G401 (cell line): ENCODE measurements at places on chromosomes 1 and 21.
A peak's percentile ranks its signal among the peaks of the same experiment; 100 is the strongest.

- DNase-seq: no peak
These were observed 26.2 kb downstream of the RHBDL2 start for GRCh38 chr1:38915352-38915948.

- DNase-seq: no peak
These were observed 9.1 kb downstream of the RHBDL2 start for GRCh38 chr1:38932571-38932970.

- no peak for DNase-seq
These were observed 12.6 kb upstream of the SERINC2 start for GRCh38 chr1:31400393-31400792.

DNA sequence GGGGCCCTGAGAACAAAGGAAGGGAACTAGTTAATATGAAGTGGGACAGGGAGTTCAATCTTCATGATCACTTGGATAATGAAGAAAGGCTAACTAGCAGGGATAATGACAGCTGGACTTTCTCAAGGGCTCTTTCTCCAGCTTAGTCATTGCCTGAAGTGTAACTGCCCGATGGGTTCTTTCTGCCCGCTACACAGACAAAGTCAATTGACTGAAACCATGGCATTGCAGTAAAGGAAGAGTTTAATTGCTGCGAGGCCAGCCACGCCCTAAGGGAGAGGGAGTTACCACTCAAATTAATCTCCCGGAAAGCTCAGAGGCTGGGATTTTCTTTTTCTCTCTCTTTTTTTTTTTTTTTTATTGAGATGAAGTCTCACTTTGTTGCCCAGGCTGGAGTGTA, 16.6 kb upstream of the SLC2A5 start:
- no peak for DNase-seq

GRCh38 chr1:6093071-6093470, 47.4 kb downstream of the KCNAB2 start:
- no peak for DNase-seq

DNA sequence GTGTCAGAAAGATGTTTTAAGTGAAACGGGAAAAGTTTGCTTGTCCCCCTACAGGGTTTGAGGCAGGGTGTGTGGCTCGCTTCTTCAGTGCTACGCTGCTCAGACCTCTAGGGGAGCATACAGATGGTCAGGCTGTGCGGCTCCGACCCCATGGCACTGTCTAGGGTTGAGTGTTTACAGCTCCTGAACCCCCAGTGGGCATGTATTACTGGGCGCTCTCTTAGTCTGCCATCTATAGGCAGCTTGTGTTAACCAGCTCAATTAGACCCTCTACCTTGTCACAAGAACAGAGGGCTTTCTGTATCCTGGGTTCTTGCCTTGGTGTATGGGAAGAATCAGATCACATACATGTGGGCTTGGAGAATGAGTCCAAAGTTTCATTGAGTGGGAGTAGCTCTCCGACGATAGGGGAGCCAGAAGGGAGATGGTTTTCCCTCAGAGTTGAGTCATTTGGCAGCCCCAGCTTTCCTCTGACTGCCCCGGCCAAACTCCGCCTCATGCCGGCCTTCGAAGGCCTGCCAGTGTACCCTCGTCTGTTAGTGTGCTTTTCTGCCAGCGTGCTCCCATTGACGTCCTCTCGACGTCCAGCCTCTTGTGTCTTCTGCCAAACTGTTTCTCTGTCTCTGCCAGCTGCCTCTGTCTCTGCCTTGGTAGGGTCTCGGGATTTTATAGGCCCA, 38.6 kb upstream of the ADGRL4 start:
- DNase-seq: no peak

- no peak for DNase-seq
These were observed 60.7 kb upstream of the FMN2 start for GRCh38 chr1:240031009-240031408.

- DNase-seq: no peak
These were observed 94.6 kb downstream of the VPS13D start for GRCh38 chr1:12324423-12324822.

GRCh38 chr1:240962086-240962485, 350.1 kb upstream of the GREM2 start:
- peak; percentile 81 for DNase-seq

GRCh38 chr21:16650714-16651366, 862.0 kb upstream of the CXADR start:
- no peak for DNase-seq

GRCh38 chr1:201701831-201702230, 127.1 kb upstream of the IPO9 start:
- DNase-seq: no peak

- DNase-seq: no peak
These were observed 81.6 kb upstream of the SYT6 start for GRCh38 chr1:114235281-114235680.

- DNase-seq: no peak
These were observed 36.5 kb downstream of the YY1AP1 start for GRCh38 chr1:155651861-155652661.

GRCh38 chr1:39754026-39754570, 15.4 kb downstream of the PPIE start:
- peak; percentile 52 for DNase-seq

GRCh38 chr1:211532088-211532444, 40.1 kb upstream of the RD3 start:
- peak; percentile 56 for DNase-seq

DNA sequence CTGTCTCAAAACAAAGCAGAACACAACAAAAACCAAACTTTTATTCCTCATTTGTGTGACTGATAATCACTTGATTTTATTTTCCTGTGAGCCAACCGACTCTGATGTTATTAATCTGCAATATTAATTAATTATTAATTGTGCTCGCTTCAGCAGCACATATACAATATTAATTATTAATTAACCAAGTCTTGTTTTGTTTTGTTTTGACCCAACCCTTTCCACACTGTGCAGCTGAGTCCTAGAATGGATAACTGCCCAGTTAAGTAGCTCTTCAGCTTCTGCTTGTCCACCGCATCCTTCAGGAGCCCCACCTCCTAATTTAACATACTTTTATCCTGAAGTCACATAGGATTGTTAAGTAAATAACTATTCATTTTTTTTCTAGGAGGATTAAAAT, 47.4 kb upstream of the EXO1 start:
- DNase-seq: no peak

GRCh38 chr1:6747674-6748073, 37.6 kb upstream of the CAMTA1 start:
- DNase-seq: no peak

DNA sequence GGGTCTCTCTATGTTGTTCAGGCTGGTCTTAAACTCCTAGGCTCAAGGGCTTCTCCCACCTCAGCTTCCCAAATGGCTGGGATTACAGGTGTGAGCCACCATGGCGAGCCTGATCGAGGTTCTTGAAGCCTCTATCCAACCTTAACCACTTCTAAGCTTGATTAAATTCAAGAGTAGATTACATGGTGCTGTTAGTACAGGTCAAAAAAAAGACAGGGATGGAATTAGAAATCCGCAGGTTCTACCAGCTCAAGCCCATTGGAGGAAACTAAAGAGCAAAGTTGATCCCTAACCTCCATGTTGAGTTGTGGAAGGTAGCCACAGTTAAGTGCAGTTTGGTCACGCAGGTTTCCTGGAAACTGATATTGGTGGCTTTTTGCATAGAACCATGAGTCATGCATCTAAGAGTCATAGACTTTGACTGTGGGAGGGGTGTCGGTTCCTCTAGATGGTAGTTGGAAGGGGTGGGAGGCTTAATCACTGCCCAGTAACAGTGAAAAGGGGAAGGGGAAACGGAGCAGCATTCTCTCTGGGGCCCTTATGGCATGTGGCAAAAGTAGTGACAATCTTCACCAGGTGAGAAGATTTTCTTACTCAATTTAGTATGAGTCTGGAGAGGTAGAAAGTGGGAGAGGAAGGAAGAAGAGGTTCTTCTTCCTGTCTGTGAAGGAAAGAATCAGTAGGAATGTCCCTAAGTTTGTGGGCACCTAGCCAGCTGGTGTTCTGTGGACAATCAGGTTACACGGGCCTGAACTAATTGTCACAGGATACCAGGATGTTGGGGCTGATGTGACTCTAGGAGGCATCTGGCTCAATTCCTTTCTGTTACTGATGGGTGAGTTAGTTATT, 7.0 kb downstream of the CD53 start:
- DNase-seq: no peak

- DNase-seq: no peak
These were observed 99.1 kb upstream of the ERG start for GRCh38 chr21:38597421-38597820.

- DNase-seq: no peak
These were observed 19.3 kb downstream of the SPEN start for GRCh38 chr1:15866721-15867201.

- peak; percentile 15 for DNase-seq
These were observed 96.7 kb upstream of the TRABD2B start for GRCh38 chr1:48093696-48094528.

DNA sequence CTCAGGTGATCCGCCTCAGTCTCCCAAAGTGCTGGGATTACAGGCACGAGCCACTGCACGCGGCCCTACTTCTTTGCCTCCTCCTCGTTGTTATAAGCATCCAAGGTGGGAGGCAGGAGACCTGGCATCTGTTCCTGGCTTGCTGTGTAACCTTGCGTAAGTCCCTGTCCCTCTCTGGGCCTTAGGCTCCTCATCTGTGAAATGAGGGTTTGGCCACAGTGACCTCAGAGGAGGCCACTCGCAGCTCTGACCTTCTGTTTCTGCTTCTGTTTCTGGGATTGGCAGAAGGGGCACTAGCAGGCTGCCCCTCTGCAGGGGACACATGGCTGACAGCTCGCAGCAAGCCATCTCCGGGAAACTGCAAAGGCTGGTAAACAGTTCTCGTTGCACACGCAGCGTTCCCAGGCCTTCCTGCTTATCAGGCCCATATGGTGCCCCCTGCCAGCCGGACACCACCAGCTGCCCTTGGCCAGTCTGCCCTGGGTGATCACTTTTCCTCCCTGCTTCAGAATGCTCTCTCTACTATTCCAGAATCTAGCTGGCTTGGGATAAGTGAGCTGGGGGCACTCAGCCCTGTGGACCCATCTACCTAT, 2.6 kb upstream of the LDLRAP1 start:
- DNase-seq: peak; percentile 99

DNA sequence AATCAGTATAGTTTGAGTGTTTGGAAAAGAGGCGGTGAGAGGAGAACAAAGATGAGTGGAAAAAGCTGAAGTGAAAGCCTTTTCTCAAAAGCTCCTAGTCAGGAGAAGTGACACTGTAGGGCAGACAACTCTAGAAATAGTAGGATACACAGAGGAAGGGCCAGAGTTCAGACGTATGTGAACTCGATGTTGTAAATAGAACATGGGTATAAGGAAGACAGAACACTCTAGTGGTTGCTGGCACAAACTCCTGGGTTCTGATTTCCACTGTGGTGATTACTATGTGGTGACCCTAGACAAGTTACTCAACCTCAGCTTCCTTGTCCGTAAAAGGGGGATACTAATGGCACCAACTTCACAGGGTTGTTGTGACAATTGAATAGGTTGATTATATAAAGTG, 30.2 kb upstream of the MGST3 start:
- no peak for DNase-seq

GRCh38 chr1:236673289-236673919, 12.9 kb upstream of the ACTN2 start:
- no peak for DNase-seq

DNA sequence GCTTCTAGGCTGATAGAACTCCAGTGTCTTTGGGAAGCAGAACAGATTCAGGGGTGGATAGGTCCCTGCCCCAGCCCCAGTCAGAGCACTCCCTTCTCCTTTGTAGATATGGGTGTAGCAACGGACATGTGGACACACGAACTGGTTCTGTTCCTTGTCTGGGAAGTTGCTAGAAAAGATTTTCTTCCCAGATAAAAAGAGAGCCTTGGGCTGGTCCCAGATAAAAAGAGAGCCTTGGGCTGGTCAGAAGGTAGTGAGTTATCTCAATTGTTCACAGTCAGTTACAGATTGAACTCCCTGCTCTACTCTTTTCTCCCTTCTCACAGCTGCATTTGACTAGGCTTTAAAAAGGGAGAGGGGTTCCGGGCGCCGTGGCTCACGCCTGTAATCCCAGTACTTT, 7.4 kb upstream of the EFNA1 start:
- DNase-seq: no peak

- no peak for DNase-seq
These were observed 382.7 kb upstream of the DUSP10 start for GRCh38 chr1:222124602-222125001.

GRCh38 chr1:53088616-53089300, 26.7 kb downstream of the PODN start:
- DNase-seq: no peak

GRCh38 chr1:102715150-102715549, 393.2 kb downstream of the COL11A1 start:
- no peak for DNase-seq
